ENCODE measurements at places on chromosomes 13 and 19.

- DNase-seq: no peak
Measured at GRCh38 chr13:39417131-39417530, 185.9 kb downstream of the LHFPL6 start.

- no peak for DNase-seq
Measured at GRCh38 chr13:94176561-94176960, 302.9 kb downstream of the DCT start.

DNA sequence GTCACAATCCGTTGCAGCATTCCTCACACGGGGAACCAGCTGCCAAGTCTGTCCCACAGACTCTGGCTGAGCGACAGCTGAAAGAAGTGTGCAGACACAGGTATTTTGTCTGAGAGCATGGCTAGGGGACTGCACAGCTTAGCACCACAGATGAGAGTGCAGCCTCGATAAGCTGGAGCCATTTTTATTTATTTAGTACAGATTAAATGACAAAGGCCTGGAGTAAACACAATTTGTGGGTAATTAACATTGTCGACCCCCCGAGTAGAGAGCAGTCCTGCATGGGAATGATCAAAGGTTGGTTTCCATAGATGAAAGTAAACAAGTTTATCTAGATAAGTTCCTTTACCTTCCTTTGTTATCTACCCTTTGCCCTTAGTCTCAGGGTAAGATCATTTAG is 836.2 kb downstream of the DACH1 start:
- no peak for DNase-seq

- DNase-seq: no peak
Measured at GRCh38 chr13:84672616-84673015, 790.3 kb upstream of the SLITRK1 start.

Measured in stimulated activated CD4-positive, alpha-beta T cell treated with anti-CD3 and anti-CD28 coated beads, Interleukin-1b, Interleukin-23, amount 100 ng/mL, for 1 hour (primary cell).